Mesenchymal stem cell (in vitro differentiated cells and primary cell): ENCODE measurements at places on chromosomes 11 and 22.
A peak's percentile ranks its signal among the peaks of the same experiment; 100 is the strongest.

DNA sequence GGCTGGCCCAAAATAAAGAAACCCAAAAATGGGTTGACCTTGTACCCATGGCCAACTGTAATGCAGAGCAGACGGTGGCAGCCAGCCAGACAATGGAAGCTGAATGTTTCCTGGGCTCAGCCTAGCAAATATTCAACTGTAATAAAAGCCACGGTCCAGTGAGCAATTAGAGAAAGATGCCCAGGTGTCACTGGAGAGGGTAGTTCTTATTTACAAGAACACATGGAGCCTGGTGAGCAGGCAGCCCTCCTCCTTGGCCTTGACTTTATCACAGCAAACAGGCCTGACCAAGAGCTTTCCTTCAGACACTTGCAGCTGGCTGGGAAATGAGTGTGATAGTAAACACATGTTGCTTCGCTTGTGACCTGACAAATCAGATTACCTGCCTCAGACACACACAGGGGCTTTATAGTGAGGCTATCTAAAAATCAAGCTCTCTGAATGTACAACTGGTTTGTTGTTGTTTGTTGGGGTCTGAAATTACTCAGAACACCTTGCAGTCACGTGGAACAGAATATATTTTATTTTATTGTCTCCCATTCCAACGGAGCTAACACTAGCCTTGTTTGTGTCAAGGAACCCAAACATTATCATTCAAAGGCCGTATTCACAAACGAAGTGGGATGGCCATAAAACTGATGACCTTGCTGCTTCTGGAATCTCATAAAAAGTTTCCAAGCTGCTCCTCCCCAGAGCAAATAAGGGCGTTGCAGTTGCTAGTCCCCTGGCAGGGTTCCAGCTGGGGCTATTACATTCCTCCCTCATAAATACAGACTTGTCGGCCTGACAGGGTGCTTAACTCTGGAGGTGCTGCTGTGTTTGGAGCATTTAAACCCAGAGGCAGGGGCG, 161.1 kb downstream of the BBOX1 start:
- peak; percentile 80 for DNase-seq

DNA sequence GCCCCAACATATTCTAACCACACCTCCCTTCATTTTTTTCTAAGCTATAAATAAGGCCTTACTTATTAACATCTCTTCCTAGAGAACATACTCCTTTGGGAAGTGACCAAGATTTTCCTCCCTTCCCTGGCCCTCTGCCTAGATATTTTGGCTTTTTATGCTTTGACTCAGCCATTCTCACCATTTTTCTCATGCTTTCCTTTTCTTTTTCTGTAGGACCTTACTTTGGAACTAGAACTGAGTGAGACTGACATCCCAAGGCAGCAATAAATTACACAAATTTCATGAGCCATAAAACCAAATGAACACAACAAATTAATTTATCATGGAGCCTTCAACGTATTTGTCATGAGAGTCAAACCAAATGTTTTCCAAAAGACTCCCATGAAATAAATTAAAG, 142.7 kb upstream of the CTSC start:
- DNase-seq: peak; percentile 56

- no peak for DNase-seq
Observed at GRCh38 chr11:96741068-96741467, 351.3 kb downstream of the JRKL start.

DNA sequence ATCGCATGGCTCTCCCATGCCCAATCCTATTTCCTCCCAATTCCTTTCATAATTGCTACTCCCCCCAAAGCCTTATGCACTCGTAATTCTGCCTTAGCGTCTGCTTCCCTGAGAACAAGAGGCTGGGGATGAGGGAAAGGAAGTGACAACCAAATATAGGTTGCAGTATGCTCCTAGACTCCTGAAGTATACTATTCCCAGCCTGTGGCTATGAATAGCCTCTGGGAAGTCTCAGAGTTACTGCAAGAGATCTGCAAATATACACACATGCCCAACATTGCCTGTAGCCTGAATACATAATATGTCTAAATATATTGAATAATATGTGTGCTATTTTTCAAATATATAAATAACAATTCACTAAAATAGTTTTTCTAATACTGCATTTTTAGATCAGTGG, 96.1 kb upstream of the CD44 start:
- peak; percentile 70 for DNase-seq

GRCh38 chr11:102197670-102198139, 87.5 kb downstream of the YAP1 start:
- DNase-seq: no peak

DNA sequence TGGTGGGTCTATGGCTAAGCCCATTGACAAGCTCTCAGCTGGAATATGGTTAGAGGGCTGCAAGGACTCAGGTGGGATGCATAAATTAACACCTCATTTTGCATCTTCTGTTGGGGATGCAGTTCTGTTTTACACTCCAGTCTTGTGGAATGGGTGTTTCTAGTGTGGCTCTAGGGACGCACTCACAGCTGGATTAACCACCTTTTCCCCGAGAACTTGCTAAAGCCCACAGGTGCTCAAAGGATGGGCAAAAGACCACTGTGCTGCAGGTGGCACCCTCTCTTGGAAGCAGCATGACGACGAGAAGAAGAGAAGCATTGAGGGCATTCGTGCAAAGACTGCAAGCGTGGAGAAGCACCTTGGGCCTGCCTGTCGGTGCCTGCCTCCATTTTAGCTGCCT, 6.9 kb downstream of the BARX2 start:
- no peak for DNase-seq

DNA sequence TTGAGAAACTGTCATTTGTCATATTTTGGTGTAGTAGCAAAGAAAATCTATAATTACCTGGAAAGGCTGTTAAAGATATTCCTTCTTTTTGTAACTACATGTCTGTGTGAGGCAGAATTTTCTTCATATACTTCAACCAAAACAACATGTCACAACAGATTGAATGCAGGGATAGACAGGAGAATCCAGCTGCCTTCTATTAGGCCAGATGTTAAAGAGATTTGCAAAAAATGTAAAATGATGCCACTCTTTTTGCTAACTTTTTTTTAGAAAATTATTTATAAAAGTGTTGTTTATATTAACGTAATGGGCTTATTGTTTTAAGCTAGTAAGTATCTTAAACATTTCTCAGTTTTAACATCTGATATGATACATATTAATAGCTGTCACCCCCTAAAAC, 12.7 kb downstream of the DGKZ start:
- DNase-seq: no peak

GRCh38 chr11:21110415-21110814, 441.0 kb downstream of the NELL1 start:
- DNase-seq: no peak

GRCh38 chr11:121644187-121644512, 191.4 kb upstream of the SORL1-AS1 start:
- DNase-seq: no peak

DNA sequence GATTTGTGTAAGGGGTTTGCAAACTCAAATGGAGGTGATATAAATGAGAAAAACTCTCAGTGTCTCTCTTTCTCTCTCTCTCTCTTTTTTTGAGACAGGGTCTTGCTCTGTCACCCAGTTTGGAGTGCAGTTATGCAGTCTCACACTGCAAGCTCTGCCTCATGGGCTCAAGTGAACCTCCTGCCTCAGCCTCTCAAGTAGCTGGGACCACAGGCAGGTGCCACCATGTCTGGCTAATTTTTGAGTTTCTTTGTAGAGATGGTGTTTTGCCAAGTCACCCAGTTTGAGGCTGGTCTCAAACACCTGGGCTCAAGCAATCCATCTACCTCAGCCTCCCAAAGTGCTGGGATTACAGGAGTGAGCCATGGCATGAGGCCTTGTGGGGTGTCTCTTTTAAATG, 2.9 kb downstream of the BIRC3 start:
- DNase-seq: no peak

- no peak for DNase-seq
Observed at GRCh38 chr11:86050196-86050709, 18.6 kb downstream of the PICALM start.

DNA sequence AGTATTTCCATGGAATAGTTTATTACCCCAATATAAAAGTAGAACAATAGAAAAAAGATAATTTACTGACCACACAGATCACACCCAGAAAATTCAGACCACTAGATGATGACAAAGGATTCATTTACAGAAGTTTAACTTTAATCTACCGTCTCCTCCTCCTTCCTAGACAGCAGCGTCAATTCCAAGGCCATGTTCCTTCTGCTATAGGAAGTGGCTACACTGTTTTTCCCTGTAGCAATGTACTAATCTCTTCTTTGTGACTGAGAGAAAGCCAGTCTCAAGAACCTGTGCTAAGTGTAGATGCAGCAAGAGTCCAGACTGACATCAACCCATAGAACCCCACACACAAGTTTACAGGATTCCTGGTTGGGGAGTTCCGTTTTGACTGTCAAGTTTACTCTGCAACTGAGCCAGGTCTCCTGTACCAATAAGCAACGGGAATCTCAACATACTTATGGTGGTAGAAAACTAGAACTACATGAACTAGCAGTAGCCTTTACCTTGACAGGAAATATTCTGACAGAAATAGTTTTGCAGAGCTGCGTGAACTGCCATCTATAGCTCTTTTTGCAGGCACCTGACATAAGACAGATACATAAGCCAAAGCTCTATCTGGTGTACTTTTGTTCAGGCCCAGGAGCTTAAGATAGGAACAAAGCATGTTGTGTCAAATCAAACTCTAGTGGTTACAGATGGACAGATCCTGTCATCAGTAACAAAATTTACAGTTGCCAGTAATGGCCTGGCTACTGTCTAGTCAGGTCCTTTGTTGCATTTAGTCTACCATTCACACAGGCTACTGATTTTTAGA, 42.9 kb downstream of the MRTFA start:
- no peak for DNase-seq

- DNase-seq: peak; percentile 29
Observed at GRCh38 chr11:58057481-58057880, 26.7 kb downstream of the OR6Q1 start.

DNA sequence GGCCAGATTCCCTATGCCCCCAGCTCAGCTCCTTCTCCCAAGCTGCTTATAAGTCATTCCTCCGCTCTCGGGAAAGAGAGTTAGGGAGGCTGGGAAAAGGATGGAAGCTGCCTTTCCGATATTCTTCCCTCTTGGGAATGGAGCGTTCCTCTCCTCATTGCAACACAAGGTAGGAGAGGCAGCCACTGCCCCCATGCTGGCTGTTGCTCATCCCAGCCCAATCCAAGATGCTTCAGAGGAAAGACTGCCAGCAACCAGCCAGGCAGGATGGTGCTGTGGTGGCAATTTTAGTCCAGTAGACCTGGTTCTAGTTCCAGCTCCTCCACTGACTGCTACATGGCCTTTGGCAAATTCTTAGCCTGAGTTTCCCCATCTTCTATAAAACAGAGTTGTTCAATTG, 13.7 kb upstream of the C11orf96 start:
- DNase-seq: no peak

- no peak for DNase-seq
Observed at GRCh38 chr11:68780829-68781228, 29.5 kb upstream of the TESMIN start.
